ENCODE measurements at places on chromosomes 1 and 21. TPM values are rescaled to one million over a fixed set of nuclear protein-coding genes. Genes with fewer than 3 reads are reported as not detected.

Gene CITED4
- total RNA-seq = 7.9 TPM

- DNase-seq = no peak
Measured at GRCh38 chr1:229238674-229239415, 32.1 kb upstream of the RAB4A start.

Gene TINAGL1
- not detected for total RNA-seq

Gene HES2
- 0.13 TPM for total RNA-seq

- DNase-seq = no peak
Measured at GRCh38 chr1:196207612-196208217, 400.5 kb downstream of the KCNT2 start.

Gene CSMD2
- total RNA-seq = not detected

GRCh38 chr1:248804771-248805681 is 20.7 kb downstream of the SH3BP5L start:
- no peak for DNase-seq

DNA sequence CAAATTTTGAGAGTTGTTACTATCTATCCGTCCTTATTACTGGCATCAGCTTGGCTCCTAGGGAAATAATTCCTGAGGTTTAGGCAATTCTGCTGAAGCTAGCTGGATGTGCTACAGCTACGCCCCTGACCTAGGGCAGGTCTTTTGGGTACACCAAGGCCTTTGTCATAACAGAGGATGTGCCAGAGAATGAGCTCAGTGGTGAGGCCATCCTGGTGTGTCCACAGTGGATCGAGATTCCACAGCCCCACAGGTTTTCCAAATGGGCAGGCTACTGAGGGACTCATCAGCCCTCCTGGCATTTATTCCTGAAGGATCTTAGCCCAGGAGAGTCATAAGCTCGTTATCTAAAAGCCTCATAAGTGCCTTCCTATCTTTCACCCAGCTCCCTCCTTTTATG is 475.2 kb upstream of the USP24 start:
- no peak for DNase-seq

DNA sequence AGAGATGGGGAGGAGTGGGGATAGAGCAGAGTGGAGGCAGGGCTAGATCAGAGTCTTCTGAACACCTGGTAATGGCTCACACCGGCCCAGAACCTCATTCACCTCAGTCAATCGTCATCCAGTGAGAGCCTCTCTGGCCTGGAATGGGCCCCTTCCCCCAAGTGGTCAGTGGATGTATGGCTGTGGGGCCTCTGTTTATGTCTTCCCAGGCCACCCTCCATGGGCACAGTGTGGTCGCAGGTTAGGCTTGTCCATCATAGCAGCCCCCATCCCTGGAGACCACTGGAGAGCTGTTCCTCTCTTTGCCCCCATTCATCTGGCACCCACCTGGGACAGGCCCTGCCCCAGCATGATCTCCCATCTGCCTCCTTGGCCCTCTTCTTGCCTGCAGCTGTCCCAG is 29.6 kb upstream of the TENT5C start:
- DNase-seq = no peak

DNA sequence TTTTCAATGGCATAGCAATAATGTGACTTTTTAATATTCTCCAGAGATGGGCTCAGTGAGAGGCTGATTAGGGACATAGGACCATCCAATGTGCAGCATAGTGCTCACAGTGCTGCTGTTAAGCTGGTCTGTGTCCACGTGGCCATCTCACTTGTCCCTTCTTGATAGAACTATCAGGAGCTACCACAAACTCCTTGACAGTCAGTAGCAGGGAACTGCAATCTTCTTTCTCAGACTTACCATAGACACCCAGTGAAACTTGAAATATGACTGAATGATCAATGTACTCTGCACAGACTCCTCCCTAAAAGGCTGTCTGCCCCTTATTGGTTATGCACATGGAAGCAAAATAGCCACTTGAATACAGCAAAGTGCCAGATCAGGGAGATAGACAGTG is 64.5 kb upstream of the WARS2 start:
- DNase-seq = no peak

Gene VANGL2
- total RNA-seq = not detected

DNA sequence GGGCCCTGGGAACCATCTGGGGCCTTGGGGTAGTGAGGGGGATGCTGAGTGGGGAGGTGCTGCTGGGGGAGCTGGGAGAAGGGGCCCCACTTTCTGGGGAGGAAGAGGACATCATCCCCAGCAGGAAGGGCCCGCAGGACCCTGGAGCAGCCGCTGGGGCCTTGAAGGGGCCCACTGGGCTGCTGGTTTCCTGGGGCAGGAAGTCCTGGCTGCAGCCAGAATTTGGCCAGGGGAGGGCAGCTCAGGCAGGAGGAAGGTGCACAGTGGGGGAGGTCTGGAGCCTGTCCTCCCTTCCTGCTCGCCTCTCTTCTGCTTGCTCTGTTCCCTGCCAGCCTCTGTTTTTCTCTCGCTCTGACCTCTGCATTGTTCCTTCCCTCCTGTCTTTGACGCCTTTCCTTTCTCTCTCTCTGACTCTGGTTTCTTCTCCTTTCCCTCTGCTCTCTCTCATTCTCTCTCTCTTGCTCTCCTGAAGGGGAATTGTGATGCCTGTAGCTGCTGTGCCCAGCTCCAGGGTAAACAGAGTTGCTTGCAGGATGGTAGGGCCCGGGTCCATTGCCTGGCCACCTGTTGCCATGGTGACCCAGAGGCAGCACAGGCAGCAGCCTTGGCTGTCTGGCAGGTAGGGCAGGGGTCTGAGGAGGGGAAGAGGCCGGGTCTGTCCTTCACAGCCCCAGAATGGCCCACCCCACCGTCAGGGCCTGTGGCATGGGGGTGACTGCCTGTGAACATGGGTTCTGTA is 23.9 kb downstream of the ACOT11 start:
- DNase-seq = no peak

Gene TMPRSS15
- not detected for total RNA-seq

DNA sequence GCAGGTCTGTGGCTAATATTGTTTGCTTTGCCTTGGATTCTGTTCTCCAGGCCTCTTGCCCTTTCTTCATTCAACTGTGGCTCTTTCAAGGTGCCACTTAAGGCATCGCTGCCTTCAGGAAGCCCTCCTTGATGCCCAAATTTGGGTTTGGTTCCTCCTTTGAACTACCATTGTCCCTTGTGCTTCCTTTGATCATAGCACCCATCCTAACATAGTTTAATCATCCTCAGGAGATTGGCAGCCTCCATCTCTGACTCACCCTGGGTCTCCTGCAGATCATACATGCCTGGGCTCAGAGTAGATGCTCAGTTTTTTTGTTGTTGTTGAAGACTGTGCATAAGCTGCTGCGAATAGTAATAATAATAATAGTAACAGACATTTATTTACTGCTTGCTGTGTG is 54.4 kb upstream of the ACOT11 start:
- no peak for DNase-seq

Gene NHLH1
- total RNA-seq = 0.43 TPM

GRCh38 chr1:75203415-75204277 is 69.5 kb downstream of the LHX8 start:
- DNase-seq = no peak

Gene SRGAP2B
- total RNA-seq = 39.3 TPM

GRCh38 chr21:14056771-14057191 is 154.0 kb downstream of the LIPI start:
- DNase-seq = no peak

- DNase-seq = peak; percentile 86
Measured at GRCh38 chr1:111507411-111508201, 4.2 kb upstream of the ADORA3 start.

Gene CAPN8
- total RNA-seq = not detected

DNA sequence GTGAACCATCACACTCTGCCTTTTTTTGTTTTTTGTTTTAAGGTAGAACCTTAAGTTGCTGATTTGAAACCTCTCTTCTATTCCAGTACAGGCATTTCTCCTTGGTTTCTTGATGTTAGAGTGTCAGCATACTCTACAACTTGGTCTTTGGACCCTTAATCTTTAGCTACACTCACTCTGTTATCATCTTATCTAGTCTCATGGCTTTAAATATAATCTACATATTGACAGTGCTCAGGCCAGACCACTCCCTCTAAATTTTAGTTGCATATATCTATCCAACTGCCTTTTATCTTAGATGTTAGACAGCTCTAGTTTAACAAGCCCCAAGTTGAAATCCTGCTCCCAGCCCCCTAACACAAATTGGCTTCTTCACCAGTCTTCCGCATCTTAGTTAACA is 22.1 kb downstream of the NME7 start:
- no peak for DNase-seq

GRCh38 chr1:24481101-24481500 is 21.5 kb upstream of the RCAN3 start:
- DNase-seq = peak; percentile 65

Gene SEC16B
- not detected for total RNA-seq

- DNase-seq = no peak
Measured at GRCh38 chr1:167716000-167716271, 5.8 kb upstream of the MPZL1 start.

Measured in activated CD4-positive, alpha-beta memory T cell treated with anti-CD3 and anti-CD28 coated beads, Interleukin-2, amount 10 ng/mL, durations not matched to agents 7 days and 5 days (primary cell).